ENCODE measurements at places on chromosomes 4 and X. TPM values are rescaled to one million over a fixed set of nuclear protein-coding genes. Genes with fewer than 3 reads are reported as not detected.

The JADE3 gene
- total RNA-seq: 5.8 TPM

The MAOB gene
- total RNA-seq: 35.0 TPM

GRCh38 chr4:107034091-107034995 lies 1.8 kb downstream of the DKK2 start:
- peak; percentile 33 for DNase-seq

The NAA11 gene
- total RNA-seq: not detected

DNA sequence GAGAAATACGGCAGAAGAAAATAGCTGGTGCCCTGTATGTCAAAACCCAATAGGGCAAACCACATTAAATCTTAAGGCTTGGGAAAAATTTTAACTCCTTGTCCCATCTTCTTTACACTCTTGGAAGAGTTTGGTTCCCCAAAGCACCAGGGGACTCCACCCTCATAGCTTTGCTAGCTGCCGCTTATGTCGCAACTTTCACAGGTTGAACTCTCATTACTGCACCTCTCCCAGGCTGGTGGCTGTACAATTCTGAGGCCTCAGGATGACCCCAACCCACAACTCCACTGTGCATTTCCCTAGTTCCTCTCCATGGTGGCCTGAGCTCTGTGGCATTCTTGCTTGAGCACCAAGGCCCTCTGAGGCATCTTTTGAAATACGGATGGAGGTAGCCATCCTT lies 1478.8 kb downstream of the FAM133A start:
- DNase-seq: no peak

DNA sequence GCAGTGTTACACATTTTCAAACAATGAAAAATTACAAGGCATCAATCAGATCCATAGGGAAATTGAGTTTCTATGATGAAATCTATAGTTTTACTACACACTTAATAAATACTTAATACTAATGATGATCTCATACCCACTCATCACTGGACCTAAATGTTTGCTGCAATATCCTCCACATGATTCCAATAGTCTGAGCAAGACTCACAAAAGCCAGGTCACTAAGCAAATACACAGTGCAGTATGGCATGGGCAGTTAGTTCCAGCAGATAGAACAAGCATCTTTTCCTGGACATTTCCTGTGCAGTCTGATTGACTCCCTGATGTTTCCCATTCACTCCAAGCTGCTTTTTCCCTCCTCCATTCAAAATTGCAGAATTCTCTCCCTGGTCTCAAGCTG lies 109.0 kb upstream of the ATOH1 start:
- DNase-seq: no peak

DNA sequence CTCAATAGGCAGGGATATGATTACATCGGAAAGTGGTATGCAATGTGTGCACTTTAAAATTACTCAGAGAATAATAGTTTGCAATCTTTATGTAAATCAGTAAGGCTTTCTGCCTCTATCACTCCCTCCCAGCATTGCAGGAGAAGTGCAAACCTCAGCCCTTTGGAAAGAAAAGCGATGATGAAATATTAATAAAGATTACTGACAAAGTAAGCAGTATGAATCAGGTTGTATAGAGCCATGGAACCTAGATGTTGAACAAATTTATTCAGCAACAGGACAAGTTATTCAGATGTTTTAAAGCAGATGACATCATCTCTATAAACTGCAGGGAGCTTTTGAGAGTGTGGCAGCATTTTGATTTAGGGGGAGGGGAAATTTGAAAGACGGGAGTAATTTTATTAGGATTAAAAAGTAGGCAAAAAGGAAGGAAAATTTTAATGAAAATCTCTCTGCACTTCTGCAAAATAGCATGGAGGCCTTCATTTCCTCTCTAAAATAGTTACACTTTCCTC lies 631.7 kb upstream of the GRIA3 start:
- DNase-seq: no peak

The KLHL4 gene
- 1.2 TPM for total RNA-seq

- DNase-seq: no peak
Observed at GRCh38 chr4:173827707-173828106, 297.7 kb upstream of the HAND2 start.

All from aorta (tissue), 5 donors.